H1 (cell line): ENCODE measurements at places on chromosomes 7 and 10.

GRCh38 chr7:130144312-130145171, 60.7 kb downstream of the TMEM209 start:
- DNase-seq, result no peak

- DNase-seq, result no peak
These were observed 89.3 kb upstream of the RNF148 start for GRCh38 chr7:122791959-122792545.

- no peak for DNase-seq
These were observed 165.6 kb downstream of the ADARB2 start for GRCh38 chr10:1571587-1572237.

DNA sequence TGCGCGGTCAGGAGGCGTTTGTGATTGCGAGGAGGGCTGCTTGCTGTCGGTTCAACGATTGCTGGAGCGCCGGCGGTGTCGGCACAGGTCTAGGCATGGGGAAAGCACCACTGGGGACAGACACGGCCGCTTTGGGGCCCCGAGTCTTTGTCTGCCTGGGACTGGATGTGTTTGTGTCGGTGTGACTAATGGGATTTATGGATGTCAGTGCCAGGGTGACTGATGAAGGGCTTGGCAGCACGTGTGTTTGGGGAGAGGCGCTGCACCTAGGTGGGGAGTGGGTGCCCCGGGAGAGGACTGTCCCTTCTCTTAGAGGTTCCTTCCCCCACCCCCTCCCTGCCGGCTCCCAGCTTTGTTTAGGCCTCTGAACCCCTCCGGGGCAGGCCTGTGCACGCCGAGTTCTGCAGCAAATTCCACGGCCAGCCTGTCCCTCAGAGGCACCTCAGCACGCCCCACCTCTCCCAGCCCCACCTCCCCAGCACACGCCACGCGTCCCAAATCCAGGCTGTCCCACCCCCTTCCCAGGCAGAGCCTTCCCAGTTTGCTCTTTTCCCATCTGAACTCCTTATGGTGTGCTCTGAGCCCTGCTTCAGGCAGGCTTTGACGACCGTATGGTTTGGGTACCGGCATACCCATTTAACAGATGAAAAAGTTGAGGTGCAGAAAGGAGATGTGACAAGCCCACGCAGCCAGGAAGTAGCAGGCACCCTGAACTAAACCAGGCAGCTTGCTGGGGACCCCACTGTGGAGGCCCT, 6.4 kb upstream of the TNRC18 start:
- DNase-seq, result no peak

DNA sequence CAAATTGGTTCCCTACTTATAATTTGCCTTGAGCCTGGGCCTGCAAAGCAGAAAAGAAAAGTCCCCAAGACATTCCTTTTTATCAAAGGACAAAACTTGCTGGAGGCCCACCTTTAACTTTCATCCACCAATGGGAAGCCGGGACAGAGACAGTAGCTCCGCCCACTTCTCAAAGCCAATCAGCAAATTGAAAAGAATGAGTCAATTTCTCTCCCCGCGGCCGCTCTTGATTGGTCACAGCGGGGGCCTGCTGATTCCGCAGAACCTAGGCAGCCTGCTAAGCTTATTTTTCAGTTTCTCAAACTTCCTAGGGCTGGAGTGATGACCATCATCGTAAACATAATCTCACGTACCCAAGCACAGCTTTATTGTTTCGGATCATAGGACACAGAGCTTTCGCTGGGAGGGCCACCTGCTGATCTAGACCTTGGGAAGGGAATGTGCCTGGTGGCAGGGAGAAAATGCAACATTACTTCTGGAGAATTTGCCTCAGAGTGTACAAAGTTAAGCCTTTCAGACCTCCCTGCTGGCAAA, at the start of gene SLC13A4:
Gene SLC13A4, minus strand, starts transcription at position 51 of the 534 bp plus-strand sequence. CDS start 690 bp downstream, outside the sequence.
- no peak for DNase-seq

DNA sequence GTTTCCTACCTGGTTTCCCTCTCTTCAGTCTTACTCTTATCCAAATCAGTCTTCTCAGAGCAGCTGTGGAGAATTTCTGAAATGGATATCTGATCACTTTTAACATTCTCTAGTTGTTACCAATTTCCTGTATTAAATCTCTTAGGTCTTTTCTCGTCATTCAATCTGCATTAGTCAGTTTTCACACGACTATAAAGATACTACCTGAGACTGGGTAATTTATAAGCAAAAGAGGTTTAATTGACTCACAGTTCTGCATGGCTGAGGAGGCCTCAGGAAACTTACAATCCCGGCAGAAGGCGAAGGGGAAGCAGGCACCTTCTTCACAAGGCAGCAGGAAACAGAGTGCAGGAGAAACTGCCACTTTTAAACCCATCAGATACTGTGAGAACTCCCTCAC, 444.8 kb downstream of the GATA3 start:
- no peak for DNase-seq

- DNase-seq, result no peak
These were observed 101.2 kb upstream of the EFCAB10 start for GRCh38 chr7:105682341-105683060.

DNA sequence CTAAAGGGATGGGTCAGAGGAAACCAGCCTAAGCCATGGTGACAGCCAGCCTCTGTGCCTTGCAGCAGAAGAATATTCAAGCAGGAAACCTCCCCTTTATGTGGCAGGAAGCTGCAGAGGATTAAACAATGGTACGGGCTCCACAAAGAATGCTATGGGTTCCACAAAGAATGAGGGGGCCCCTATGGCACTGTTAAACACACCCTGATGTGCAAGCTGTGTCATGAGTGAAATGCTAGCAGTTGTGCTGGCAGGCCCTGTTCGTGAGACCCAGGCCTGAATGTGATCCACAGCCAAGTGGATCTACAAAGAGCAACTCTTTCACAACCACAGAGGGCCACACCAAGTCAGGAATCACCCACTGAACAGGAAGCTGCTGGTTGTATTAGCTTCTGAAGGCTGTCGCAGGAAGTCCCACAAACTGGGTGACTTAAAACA, 68.9 kb downstream of the MYOF start:
- DNase-seq, result no peak

DNA sequence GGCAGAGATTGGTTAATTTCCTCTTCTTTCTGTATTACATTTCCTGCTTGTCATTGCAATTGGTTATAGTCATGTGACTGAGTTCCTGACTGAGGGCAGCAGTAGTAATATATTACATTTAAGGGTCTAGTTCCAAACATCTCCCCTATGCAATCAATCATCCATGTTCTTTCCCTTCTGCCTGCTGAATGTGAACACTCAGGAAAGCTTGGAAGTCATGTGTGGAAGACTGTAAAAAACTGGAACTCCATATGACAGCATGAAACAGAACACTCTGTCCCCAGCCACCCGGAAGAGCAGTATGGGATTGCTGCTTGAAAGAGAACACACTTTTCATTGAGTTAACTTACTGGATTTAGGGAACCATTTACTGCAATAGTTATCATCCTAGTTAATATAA, 459.7 kb upstream of the SEMA3A start:
- no peak for DNase-seq

DNA sequence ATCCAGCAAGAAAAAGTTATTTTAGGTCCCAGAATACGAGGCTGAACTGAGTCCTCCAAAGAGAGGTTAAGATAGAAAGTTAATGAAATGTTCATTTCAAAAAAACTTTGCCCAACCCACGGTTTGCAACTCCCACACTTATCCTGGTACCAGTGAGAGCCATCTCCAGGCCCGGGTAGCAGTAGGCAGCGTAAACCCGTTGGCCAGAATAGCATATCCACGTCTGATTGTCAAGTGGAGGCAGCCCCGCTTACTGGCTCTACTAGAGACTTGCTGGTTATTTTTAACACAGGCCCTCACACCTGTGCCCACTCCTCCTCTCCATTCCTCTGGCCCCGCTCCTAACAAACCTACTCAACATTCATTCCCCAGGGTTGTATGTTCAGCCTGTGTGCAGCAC, 109.7 kb downstream of the HIP1 start:
- no peak for DNase-seq

DNA sequence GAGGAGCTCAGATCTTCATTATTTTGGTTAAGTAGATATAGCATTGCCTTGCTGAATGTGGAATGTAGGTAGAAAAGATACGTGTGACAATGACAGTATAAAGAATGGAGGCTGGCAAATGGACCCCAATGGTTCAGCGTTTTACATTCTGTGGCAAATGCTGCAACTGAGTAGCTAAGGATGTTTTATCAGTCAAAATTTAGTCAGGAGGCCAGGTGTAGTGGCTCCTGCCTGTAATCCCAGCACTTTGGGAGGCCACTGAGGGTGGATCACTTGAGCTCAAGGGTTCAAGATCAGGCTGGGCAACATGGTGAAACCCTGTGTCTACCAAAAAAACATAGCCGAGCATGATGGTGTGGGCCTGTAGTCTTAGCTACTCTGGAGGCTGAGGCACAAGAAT, 120.5 kb upstream of the GHITM start:
- no peak for DNase-seq

DNA sequence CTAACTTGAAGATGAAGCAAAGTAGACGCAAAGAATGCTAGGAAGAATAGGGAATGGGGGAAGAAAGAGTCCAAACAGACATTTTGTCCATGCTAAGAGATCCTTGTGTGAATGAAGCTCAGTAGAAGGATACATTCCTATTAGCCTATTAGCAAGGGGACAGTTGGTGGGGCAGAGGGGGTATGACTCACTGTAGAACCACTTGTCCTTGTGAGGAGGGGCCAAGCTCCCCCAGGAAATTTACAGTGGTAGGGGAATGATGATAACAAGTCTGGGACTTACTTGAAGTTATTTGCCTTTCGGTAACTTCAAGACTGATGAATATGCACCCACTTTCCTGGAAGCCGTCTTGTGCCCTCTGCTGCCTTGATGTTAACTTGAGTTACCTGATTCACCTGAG, 17.2 kb upstream of the SYPL1 start:
- no peak for DNase-seq

DNA sequence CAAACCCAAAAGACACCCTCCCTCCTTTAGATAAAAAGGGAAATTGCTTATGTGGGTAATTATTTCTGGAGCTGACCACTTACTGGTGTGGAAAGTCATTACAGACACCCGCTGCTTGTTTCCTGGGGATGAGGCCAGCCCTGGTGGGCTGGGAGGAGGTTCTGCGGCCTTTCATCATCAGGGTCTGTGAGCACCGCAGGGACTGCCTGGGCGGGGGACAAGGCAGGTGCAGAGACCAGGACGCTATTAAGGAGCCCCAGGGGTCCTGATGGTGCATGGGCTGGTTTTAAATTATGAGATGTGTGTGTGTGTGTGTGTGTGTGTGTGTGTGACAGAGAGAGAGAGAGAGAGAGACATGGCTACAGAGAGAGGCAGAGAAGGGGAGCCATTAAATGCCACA, 171.2 kb downstream of the DNAJB6 start:
- no peak for DNase-seq

DNA sequence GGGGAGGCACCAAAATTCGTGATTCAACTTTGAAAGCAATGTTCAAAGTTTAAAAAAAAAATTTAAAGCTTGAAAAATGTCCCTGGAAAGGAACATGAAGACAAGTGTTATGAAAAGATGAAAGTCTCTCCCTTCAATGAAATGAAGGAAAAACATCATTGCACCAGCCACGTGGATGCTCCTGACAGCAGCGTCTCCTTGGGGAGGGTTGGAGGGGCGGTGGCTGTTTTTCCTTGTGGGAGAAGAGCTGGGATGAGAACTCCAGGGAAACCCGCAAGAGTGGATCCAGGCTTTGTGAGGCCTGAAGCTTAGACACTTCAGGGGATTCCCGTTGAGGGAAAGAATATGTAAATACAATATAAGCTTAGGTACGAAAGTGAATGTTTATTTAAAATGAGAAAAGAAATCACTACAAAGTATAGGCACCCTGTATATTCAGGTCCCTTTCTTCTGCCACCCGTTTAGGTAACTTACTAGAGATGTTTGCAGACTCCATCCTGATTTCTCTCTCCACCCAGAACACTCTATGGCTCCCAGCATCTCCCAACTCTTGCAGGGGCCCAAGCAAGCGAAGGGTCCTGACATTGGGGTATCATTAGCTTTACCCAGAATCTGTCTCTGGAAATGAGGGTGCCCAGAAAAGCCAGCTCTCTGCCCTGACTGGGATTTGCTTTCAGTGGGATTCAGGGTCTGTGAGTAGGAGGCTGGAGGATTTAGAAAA, 63.1 kb upstream of the BAIAP2L1 start:
- DNase-seq, result no peak

DNA sequence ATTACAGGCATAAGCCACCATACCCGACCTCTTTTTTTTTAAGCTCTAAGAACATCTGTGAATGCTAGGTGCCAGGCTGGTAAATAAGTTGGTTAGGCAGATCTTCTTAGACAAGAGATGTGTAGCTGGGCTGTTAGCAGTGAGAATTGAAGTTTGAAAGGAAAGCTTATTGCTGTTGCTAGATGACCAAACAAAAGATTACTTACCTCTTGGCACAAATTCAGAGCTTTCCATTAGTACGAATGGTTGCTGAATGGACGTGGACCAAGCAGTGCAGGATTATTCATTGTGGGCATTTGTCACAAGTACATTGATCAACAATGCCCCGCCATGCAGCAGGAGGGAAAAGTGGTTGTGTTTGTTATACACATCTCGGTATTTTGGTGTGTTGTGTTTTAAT, 131.2 kb downstream of the GFRA1 start:
- DNase-seq, result no peak

GRCh38 chr7:138316421-138317043, 143.5 kb upstream of the TRIM24 start:
- no peak for DNase-seq

DNA sequence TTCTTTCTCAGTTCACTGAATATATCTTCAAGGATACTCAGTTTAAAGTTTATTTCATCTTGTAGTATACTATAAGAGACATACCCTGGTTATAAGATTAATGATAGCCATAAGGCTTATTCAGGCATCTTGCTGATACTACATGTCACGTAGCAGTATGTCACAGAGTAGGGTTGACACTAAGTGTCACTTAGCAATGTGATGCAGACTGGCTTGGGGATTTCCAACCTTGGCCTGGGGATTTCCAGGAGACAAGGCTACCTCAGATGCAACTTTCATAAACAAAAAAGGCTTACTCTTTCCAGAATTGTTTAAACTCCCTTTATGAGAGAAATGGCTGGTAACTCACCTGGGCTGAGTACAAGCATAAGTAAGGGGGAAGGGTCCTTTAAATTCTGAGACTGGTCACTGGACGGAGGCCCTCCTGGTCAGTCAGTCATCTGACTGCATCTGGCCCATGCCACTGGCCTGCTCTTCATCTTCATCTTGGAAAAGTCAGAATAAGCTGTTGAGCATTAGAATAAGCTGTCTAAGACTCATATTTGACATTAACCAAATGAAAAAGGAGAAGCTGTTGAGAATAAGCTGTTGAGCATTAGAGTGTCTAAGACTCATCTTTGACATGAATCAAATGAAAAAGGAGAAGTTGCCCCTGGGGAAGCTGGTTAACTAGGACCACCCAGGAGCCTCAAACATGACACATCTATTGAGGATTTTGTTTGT, 9.5 kb downstream of the SLC13A1 start:
- no peak for DNase-seq

- DNase-seq, result no peak
These were observed 389.4 kb downstream of the KCNMA1 start for GRCh38 chr10:77248104-77248790.

GRCh38 chr7:148867596-148868377, 16.3 kb downstream of the EZH2 start:
- no peak for DNase-seq

- no peak for DNase-seq
These were observed 32.7 kb downstream of the DNMBP start for GRCh38 chr10:99976886-99977665.
